Right ventricle myocardium inferior (tissue), 1 donor: ENCODE measurements at places on chromosomes 2 and 18. TPM values are rescaled to one million over a fixed set of nuclear protein-coding genes. Genes with fewer than 3 reads are reported as not detected.

The GALR1 gene
- not detected for total RNA-seq

The LRP2 gene
- total RNA-seq: 0.14 TPM

DNA sequence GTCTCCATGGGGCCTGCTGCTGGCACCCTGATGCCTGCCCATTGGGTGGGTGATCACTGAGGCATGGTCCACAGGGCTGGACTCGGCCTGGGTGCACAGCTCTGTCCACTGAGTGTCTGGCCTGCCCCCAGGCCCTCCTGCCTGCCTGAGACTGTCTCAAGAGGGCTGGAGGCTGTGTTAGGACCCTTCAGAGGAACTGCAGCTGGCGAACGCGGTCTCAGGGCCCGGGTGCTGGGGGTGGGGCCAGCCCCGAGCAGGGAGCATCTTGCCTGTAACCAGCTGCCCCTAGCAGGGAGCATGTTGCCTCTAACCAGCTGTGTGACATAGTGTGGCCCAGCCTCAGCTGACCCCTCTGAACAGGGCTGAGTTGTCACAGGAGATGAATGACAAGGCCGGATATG lies 50.0 kb downstream of the TWIST2 start:
- DNase-seq: no peak

- no peak for DNase-seq
These were observed 6.6 kb upstream of the ASAP2 start for GRCh38 chr2:9199716-9200632.

The CCDC178 gene
- 0.27 TPM for total RNA-seq

DNA sequence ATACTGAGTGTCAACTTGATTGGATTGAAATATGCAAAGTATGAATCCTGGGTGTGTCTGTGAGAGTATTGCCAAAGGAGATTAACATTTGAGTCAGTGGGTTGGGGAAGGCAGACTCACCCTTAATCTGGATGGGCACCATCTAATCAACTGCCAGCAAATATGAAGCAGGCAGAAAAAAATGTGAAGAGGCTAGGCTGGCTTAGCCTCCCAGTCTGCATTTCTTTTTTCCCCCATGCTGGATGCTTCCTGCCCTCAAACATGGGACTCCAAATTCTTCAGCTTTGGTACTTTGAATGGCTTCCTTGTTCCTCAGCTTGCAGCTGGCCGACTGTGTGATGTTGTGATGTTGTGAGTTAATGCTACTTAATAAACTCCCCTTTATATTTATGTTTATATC lies 577.4 kb downstream of the CPS1 start:
- DNase-seq: no peak

DNA sequence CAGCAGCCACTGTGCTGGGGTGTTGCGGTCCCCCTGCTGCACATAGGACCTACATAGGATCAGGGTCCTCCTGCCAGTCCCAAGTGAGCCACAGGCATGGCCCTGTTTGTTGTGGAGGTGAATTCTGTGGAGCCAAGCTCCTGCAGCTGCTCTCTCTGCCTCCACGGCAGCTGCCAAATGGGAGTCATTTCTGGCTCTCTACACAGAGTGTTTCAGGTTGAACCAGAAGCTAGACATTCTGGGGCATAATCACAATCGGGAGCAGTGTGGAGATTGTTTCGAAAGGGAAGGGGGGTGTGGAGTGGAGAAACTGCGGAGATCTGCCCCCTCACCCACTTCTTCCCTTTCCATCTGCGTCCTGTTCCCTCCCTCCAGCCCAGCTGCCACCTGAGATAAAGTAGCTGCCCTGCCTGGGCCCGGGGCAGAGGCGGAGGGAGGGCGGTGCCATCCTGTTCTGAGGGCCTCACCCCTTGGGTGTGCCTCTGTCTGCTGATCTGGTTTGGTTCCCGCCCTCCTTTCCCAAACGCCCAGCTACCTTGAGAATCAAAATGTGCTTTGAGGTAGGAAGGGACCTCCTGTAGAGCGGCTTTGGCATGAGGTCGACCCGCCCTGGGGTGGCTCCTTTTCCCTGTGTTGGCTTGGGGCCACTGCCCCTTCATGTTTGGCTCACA lies 139.4 kb downstream of the WDSUB1 start:
- no peak for DNase-seq

The CYS1 gene
- 3.2 TPM for total RNA-seq
